Cardiac fibroblast (primary cell): ENCODE measurements at places on chromosomes 5 and 9.

DNA sequence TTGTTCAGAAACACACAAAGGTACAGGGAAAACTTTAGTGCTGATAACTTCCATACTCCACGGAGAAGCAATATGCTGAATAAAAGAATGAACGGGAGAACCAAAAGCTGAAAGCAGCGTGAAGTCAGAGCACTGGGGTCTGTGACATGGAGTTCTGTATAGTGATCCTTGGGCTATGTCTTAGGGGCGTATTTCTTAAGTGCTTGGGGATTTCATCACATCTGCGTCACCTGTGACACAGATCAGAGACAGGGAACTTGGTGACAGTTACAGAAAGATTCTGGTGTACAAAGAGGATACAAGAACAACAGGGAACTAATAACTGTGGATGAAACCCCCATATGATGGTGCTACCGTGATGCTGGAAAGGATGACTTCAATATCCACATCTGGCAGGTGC, 81.9 kb downstream of the MARCHF3 start:
- DNase-seq = no peak

DNA sequence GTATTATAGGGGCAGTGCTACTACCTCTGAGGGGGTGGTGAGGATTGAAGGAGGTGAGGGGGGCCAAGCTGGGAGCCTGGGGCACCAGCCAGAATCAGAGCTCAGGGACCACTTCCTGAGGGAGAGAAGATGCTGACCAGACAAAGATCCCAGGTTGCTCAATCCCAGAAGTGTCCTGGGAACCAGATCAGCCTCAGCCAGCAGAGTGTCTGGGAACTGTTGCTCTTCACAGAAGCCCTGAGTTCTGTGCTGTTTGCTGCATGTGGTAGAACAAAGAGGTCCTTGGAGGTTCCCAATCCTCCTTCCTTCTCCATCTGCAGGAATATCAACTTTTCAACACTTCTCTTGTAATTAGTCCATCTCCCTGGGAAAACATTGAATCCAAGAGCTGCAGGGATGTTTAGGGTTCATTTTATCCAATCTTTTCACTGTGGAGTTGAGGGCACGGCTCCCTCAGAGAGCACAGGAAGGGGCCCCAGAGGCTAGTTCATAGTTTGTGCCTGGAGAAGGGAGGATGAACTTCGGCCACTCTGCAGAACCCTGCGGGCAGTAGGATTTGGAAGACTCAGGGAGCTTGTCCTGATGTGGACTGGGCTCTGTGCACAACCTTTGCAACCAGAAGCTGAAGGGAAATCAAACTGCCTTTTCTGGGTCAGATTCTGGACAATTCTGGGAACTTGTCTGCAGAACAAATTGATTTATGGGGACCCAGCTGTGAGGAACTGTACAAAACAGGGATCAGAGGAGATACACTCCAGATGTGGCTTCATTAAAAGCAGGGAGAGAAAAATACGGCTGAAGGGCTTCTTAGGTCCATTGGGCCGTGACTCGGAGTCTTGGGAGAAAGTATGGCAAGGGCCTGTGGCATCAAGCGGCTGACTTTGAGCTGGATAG, 57.1 kb downstream of the GALNT12 start:
- peak; percentile 68 for DNase-seq

DNA sequence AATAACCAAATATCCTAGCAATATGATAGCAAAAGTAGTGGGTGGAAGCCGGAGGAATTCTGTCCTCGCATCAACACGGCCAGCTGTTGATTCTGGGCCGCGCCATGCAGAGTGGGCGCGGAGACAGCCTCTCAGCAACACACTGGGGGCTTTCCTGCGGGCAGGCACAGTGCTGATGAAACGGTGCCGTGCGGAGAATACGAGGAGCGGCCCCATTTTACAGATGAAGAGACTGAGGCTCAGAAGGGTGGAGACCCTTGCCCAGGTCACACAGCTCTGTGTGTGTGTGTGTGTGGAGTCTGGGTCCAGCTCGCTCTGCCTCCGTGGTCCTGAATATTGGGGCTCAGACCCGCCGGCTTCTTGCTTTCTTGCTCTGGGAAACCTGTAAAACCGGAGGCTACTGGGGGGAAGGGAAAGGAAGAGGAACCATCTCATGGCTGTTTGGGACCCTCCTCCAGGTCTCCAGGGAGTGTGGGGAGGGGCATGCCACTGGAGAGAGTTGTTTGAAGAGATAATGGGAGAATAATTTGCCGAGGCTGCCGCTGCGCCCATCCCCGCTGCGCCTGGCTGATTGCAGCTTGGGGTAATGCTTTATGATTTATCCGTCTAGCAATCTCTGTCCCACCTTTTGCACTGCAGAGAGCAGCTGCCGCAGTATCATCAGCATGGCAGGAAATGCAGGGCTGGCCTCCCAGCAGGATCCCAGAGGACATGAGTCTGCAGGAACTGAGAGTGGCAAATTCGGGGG, 36.6 kb downstream of the NCS1 start:
- DNase-seq = no peak

DNA sequence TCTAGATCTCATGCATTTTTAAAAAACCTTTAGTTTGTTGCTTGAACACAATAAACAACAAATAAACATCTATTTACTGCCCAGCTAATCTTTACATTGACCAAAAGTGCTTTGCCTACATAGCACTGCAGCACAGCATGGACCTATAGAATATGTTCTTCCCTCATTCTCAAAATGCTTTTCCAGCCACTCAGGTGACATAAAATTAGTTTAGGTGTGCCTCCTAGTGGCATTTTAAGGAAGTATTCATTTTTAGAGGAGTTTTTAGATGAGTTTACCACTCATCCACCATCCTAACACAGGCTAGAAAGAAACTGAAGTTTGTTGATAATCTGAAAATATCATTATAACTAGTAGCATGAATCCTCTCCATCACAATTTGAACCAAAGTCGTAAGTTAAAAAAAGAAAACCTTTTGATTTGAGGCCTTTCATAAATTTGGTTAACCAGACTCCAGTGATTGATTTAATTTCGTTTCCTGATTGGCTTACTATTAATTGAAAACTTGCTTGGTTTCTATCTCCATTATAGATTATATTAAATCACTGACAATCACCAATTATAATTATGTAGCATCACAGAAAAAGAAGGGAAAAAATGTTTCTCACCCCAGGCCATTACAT, 12.6 kb downstream of the PLGRKT start:
- peak; percentile 46 for DNase-seq

- DNase-seq = peak; percentile 35
Observed at GRCh38 chr5:153780876-153781705, 257.6 kb downstream of the FAM114A2 start.

GRCh38 chr5:150155258-150156026, at the start of gene PDGFRB:
TSS of gene PDGFRB (minus strand) at chr5:150155845. CDS start at chr5:150137047, 18,798 bp downstream.
- DNase-seq = peak; percentile 98

DNA sequence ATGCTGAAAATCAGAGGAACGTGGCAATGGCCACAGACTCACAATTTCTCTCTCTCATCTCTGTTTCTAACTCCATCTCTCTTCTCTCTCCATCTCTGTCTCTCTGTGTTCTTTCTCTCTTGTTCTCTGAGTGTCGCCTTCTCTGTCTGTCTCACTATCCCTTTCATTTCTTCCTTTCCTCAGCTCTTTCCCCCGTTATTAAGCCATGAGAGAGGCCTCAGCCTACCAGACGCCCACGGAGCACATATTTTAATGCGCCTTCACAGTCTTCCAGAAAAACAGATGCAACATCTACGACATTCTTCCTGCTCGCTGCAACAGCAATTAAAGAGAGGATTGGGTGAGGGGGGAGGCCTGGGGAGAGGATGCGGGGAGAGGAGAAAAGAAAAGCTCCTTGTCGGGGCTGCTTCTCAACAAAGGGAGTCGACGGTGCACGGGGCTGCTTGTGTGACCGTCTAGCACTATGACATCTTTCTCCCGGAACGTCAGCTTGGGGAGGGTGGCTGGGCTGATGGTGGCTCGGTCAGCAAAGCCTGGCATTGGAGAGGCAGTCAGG, 37.7 kb upstream of the NEURL1B start:
- DNase-seq = peak; percentile 51

- DNase-seq = peak; percentile 96
Observed at GRCh38 chr5:179313849-179314521, 31.3 kb downstream of the ADAMTS2 start.

- peak; percentile 93 for DNase-seq
Observed at GRCh38 chr5:122182491-122182921, 53.2 kb downstream of the ZNF474 start.

DNA sequence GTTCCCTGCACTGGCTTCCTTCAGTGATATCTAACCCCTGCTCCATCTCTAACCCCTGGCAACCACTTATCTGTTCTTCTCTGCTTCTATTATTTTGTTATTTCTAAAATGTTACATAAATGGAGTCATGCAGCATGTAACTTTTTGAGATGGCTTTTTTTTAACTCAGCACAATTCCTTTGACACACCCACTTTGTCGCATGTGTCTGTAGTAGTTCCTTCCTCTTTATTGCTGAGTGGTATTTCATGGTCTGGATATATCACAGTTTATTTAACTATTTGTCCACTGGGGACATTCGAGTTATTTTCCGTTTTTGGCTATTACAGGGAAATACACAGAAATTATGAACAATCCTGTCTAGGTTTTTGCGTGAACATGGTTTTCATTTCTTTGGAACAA, 200.2 kb downstream of the TRIO start:
- no peak for DNase-seq

GRCh38 chr9:85960688-85961093, 19.7 kb downstream of the NAA35 start:
- peak; percentile 43 for DNase-seq

GRCh38 chr5:1764606-1764960, 35.1 kb downstream of the MRPL36 start:
- no peak for DNase-seq

- DNase-seq = no peak
Observed at GRCh38 chr5:151900891-151901290, 23.8 kb downstream of the GLRA1 start.

DNA sequence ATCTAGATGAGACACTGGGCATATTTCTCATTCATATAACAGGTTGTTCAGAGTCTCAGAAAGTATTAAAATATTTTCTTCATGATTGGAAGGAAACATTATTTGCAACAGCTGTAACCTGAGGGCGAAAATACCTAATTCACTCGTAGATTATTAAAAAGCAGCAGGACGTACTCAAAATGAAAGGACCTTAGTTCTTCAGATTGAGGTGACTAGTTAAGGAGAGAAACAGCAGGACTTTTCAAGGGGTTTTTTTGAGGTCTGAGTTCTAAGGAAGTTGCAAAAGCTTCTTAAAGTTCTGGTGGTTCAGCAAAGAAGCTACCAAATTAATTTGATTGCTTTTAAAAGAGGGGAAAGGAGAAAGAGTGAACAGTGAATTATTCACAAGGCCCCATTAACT, 174.9 kb downstream of the TMEM161B start:
- DNase-seq = no peak

- no peak for DNase-seq
Observed at GRCh38 chr9:68905129-68905528, 108.8 kb downstream of the PRKACG start.

GRCh38 chr5:143402017-143402552, 1.4 kb downstream of the NR3C1 start:
- DNase-seq = no peak

DNA sequence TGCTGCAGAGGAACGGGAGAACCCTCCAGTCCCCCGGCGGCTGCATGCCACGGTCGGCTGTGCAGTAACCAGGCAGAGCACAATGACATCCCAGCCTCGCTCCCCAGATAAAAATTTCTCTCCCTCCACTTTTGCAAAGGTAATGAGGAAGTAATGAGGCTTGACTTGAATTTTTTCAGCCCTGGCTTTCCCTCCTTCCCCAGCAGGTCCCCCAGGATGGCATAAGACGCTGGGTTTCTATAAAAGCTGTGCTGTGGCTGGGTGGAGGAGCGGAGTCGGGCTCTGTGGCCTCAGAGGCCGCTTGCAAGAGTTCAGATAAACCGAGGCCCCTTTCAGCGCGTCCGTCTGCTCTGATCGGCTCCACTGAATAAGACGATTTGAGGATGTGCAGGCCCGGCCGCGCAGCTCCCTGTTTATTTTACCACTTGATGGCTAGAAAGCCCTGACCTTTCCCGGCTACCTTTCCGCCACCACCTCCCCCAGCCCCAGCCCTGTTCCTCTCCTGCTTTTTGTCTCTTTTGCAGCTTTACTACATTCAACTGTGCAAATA, 351.9 kb upstream of the IRX2 start:
- DNase-seq = no peak

DNA sequence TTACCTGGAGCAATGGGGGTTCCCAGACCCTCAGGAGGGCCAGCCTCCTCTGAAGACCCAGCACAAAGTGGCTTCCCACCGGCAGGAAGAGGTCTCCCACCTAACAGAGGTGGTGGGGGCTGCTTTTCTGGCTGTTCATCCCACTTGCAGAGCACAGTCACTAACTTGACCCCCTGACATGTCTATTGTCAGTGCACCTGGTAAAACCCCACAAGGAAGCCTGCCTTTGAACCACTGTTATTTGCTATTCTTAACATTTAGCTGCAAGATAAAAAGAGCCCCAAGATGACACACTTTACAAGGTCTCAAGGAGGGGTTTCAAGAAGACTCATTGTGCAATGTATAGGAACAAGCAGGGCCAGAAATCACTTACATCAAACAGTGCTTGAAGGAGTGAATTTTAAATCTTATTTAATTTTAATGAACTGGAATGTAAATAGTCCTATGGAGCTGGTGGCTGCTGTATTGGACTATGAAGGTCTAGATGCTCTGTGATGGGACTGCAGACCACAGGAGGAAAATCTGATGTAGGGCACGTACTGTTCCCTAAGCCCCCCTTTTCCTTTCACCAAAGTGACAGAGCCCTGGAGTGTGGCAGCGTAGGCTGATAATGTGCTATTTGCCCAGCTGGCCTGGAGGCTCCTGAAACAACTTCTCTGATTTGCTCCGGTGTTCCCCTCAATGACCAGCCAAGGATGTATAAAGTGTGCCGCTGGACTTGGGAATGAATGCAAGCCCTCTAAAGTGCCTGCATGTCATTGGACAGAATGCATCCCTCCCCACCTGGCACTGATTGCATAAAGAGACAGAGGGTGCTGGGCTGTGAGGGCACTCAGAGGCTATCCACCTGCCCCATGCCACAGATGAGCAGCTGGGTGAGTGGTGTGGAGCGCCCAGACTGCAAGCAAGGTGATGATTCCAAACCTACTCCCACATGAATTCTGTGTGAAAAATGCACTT, 80.2 kb downstream of the PTPN3 start:
- DNase-seq = no peak

GRCh38 chr5:81547001-81547400, 153.1 kb upstream of the ACOT12 start:
- no peak for DNase-seq

- DNase-seq = no peak
Observed at GRCh38 chr9:122552812-122553211, at the start of gene OR1N2. TSS of gene OR1N2 (plus strand) at chr9:122553112. CDS start at chr9:122553212, 100 bp downstream.

DNA sequence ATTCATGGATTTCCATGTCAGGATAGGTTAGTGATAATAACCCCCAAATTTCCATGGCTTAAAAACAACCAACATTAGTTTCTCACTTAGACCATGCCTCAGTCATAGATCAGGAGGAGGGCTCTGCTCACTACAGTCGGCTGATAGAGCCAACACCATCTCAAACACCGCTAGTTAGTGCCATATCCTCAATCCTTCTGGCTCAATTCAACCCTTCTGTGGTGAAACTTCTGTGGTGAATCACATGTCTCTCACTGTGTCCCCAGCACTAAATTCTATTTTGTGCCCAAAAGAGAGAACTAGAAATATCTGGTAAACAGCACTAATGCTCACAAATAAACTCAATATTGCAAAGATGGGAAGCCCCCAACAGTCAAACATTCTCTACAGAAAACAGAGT, 21.1 kb downstream of the ECPAS start:
- no peak for DNase-seq

- peak; percentile 37 for DNase-seq
Observed at GRCh38 chr5:168291342-168291963, at the start of gene WWC1. TSS of gene WWC1 (plus strand) at chr5:168291645. CDS start at chr5:168292153, 508 bp downstream.
